RWPE1 (cell line): ENCODE measurements at places on chromosomes 4 and X.

- DNase-seq: no peak
These were observed 50.1 kb downstream of the C4orf51 start for GRCh38 chr4:145730026-145730425.

- no peak for DNase-seq
These were observed 184.0 kb upstream of the NEIL3 start for GRCh38 chr4:177125656-177126055.

DNA sequence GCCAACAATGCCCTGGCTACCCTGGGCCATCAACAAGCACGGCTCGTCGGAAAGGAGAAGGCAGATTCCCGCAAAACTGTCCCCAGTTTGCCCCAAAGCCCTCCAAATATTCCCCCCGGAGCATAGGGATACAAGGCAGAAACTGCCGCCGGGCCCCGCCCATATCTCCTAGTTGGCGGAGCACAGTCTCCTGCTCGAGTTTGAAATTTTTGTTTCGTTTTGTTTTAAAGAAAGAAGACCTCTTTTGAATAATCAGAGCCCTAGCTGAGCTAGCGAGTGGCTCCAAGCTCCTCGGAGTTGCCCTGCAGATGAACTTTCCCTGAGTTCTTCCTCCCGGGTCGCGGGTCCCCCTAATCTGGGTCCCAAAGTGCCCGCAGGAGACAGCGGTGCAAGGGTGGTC is 138.1 kb upstream of the ZIC3 start:
- no peak for DNase-seq

DNA sequence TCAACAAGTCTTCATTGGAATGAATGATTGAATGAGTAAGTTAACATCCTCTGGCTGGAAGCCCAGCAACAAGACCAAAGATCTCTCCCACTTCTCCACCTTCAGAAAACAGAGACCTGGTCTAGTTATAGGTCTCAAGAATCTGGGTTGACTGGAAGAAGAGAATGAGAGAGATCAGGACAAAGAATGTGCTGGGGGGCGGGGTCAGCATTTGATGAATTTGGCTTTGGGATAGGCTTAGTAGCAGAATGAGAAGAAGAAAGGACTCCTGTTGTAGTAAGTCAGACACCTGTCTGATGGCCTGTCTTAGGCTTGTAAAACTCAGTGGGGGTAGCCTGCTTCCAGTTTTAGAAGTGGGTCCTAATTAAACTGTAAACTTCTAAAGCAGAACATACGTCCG is 51.0 kb downstream of the TRIM2 start:
- DNase-seq: no peak

DNA sequence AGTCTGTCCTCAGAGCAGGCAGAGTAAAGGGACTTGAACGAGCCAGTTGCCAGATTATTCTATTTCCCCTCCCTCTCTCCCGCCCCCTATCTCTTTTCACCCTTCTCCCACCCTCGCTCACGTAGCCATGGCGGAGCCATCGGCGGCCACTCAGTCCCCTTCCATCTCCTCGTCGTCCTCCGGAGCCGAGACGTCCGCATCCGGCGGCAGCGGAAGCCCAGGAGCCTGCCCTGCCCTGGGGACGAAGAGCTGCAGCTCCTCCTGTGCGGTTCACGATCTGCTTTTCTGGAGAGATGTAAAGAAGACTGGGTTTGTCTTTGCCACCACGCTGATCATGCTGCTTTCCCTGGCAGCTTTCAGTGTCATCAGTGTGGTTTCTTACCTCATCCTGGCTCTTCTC is 106.2 kb upstream of the SMAD1 start:
- DNase-seq: no peak

- no peak for DNase-seq
These were observed 100.0 kb downstream of the NR3C2 start for GRCh38 chr4:148341980-148342800.

- no peak for DNase-seq
These were observed 1008.0 kb downstream of the GLUD2 start for GRCh38 chrX:122055460-122055859.

GRCh38 chr4:129342819-129343408 is 247.0 kb downstream of the C4orf33 start:
- peak; percentile 76 for DNase-seq

- DNase-seq: no peak
These were observed 387.2 kb upstream of the GATB start for GRCh38 chr4:152148057-152148456.

DNA sequence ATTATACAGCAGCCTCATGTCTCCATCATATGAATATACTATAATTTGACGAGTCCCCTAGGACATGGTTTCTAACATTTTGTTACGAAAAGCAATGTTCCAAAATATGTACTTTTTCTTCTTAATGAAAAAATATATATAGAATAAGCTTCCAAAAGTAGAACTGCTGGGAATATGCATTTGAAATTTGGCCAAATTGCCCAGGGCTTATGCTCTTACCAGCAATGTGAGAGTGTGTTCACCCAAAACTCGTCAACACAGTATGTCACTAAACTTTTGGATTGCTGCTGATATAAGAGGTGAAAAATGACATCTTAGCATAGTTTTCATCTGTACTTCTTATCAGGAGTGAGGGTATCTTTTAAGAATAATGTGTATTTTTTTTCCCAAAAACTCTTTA is 64.6 kb upstream of the STIM2 start:
- DNase-seq: no peak
